ENCODE measurements at places on chromosomes 7 and 10. TPM values are rescaled to one million over a fixed set of nuclear protein-coding genes. Genes with fewer than 3 reads are reported as not detected.

AQP1 gene
- total RNA-seq = 0.37 TPM

C7orf33 gene
- total RNA-seq = not detected

SNCG gene
- total RNA-seq = 15.3 TPM

NPSR1 gene
- not detected for total RNA-seq

MAPK8 gene
- 34.7 TPM for total RNA-seq

NPC1L1 gene
- 0.06 TPM for total RNA-seq

LAMTOR4 gene
- total RNA-seq = 188 TPM

Data from A549 treated with RU486 at 1 μM for 4 hours (cell line).